Epithelial cell of prostate (primary cell): ENCODE measurements at places on chromosomes 4 and X.

DNA sequence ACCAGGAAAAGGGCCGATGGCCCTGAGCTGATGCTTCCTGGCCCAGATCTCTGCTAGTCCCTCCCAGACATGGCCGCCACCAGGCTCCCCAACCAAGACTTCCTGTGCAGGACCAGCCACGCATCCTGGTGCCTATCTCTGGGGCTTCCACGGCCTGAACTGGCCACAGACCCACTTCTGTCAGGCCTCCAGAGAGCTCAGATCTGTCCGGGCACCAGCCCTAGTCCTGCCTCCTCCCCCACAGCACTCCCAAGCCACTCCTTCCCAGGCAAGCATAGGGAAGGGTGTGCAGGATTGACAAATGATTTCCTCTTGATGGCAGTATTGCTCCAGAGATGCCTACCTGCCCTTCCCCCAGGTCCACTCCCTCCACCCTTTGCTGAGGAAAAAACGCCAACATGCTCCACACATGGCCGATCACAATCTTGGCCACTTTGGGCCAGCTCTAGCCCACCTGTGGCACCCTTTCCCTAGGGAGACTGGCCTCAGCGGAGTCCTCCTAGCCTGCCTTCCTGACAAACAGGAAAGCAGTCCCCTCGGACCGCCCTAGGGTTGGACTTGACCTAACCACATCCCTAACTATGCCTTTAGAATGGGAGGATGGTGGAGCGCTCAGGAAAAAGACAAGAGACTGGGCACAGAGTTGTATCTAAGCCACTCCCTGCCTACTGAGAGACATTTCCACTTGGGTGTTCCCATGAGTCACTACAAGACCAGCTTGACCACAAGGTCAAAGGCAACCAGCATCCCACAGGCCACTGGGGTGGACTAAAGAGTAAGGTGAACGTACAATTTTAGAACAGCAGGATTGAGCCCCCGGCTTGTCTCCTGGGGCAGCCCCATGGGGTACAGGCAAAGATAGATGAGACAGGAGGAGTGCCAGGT, 277.5 kb upstream of the AGTR2 start:
- no peak for DNase-seq

- DNase-seq, result no peak
Observed at GRCh38 chr4:20017777-20018115, 234.0 kb upstream of the SLIT2 start.

- DNase-seq, result no peak
Observed at GRCh38 chrX:150767475-150768131, 74.4 kb downstream of the MTMR1 start.

GRCh38 chr4:76987153-76987591, 37.6 kb downstream of the SEPTIN11 start:
- no peak for DNase-seq

DNA sequence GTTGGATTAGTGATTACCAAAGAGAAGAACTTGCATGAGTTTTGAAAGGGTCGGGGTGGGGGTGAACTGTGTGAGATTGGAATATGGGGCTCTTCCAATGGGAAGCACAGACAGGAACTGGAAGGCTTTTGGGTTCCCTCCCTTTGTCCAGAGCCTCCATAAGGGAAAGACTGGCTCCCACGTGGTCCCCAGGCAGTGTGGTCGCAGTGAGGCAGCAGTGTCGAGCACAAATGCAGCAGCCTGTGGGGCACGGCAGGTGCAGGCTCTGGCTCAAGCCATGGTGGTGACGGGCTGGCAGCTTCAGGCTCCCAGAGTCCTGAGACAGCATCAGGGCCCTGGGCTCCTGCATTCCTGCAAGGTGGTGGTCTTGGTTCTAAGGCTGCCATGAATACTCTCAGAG, 45.5 kb downstream of the VCX2 start:
- DNase-seq, result no peak

GRCh38 chrX:53831662-53832635, 145.4 kb upstream of the HUWE1 start:
- DNase-seq, result no peak

DNA sequence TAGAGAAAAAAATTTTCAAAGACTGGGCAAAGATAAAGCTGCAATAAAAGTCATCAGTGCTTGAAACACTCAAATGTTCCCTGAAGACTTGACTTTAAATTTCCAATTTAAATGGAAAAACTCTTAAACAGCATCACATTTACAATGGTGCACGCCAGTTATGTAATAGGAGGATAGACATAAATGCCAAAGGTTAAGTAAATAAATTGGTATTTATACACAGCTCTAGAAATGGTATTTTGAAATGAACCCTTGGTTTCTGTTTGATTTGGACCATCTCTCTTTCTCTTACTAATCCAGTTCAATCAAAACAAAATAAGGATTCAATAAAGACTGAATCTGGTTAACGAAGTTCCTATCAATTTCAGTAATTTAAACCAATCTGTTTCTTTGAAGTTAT, 272.6 kb downstream of the GPM6A start:
- DNase-seq, result no peak

DNA sequence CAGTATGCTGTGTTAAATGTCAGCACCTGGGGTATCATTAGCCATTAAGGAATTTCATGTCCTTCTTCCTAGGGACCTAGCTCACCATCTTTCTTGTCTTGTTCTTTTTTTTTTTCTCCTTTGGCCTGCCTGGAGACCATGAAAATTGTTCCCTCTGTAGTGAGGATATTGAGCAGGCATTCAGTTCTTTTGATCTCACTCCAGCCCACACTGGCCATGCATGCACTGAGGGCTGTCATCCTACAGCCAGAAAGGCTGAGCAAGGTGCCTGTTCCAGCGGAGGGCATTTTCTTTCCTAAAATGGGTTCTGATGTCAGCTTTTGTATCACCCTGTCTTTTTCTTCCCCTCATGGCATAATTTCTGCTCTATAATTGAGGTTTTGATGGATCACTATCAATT, 275.9 kb upstream of the HAND2 start:
- DNase-seq, result no peak

GRCh38 chrX:38205039-38205438, 15.6 kb downstream of the SRPX start:
- DNase-seq, result no peak

DNA sequence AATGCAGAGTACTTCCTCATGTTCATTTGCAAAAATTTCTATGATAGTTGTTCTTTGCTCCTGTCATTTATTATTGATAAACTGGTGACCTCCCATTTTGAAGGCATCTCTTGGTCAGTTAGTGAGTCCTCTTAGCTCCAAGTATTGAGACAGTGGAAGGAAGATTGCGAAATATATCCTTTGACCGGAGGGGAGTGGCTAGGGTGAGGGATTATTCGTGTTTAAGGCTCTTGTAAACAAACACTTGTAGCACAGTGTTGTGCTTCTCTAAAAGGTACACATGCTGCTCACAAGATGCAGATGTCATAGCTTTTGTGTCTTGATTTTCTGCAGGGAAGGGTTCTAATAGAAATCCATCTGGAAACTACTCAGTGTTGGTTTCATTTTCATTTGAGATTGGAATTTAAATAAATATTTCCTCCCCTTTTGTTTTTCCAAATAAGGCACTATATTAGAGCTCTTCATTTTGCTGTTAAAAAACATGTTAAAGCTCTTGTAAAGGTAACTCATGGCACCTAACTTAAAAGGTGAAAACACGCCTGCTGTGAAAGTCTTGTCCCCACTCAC, 21.8 kb downstream of the TXLNG start:
- no peak for DNase-seq

DNA sequence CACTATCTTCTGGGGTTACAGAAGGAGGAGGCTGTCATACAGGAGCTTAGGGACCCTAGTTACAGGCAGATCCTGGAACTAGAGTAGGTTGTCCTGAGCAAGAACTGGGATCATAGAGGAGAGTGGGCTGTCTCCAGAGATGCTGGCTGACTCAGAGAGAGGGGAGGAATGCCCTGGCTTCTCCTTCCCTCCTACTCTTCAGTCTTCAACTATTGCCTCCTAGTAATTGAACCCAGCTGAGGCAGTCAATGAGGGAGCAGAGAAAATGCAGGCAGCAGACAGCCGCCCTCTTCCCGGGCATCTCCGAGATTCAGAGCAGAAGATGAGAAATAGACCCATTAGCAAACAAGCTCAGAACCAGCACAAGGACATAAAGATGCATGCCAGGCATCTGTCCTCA, 118.3 kb upstream of the PDE5A start:
- no peak for DNase-seq

DNA sequence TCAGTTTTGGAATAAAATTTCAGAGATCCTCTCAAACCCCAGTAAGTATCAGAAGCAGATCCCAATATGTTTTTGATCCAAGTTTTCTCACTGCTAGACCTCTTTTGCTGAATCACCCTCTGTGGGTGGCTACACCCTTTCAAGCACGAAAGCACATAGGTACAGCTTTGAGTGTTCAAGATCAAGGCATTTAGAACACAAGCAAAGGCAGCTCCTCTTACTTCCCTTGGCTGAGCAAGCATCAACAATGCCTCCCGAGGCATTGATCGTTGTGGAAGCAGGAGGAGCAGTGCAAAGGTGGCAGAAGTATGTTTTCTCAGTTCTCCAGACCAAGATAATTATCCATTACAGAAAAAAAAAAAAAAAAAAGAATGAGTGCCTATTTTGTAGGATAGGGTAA, 72.0 kb upstream of the TSPAN7 start:
- no peak for DNase-seq
